Heart right ventricle (tissue), 16 donors: ENCODE measurements at places on chromosomes 1 and 21. TPM values are rescaled to one million over a fixed set of nuclear protein-coding genes. Genes with fewer than 3 reads are reported as not detected.

The RAB3B gene
- not detected for total RNA-seq

The GJB3 gene
- total RNA-seq, result not detected

The AMPD1 gene
- not detected for total RNA-seq

The OR2L13 gene
- total RNA-seq, result not detected

The PIK3CD gene
- 12.1 TPM for total RNA-seq

The GBP3 gene
- total RNA-seq, result 6.2 TPM

The LMNA gene
- 250 TPM for total RNA-seq

The GPR37L1 gene
- total RNA-seq, result 0.04 TPM

The CELSR2 gene
- 6.3 TPM for total RNA-seq

The POU3F1 gene
- total RNA-seq, result not detected

The OR2T29 gene
- not detected for total RNA-seq

The PLEKHG5 gene
- total RNA-seq, result 15.9 TPM

The TMPRSS2 gene
- total RNA-seq, result not detected

The PBX1 gene
- 67.2 TPM for total RNA-seq

The MAN1C1 gene
- 9.7 TPM for total RNA-seq

The TRIM67 gene
- total RNA-seq, result not detected

- no peak for DNase-seq
These were observed 29.9 kb downstream of the PCSK9 start for GRCh38 chr1:55069280-55069679.

GRCh38 chr1:11653101-11653860, 948 bp downstream of the FBXO2 start:
- DNase-seq, result no peak

- DNase-seq, result no peak
These were observed 138.4 kb downstream of the HIVEP3 start for GRCh38 chr1:41780322-41780721.

- no peak for DNase-seq
These were observed 156.8 kb downstream of the NTPCR start for GRCh38 chr1:233107130-233107660.

DNA sequence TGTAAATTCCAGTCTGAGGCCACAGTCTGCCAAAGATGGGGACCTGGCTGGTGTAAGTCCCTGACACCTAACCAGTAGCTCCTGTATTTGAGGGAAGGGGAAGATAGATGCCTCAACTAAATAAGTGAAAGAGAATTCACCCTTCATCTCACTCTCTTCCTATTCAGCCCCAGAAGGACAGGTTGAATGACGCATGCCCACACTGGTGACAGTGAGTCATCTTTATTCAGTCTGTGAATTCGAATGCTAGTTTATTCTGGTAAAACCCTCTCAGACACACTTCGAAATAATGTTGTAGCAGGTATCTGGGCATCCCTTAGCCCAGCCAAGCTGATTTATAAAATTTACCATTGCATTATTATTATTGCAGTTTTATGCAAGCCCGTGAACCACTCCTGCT, 617.0 kb upstream of the PRMT6 start:
- DNase-seq, result no peak

DNA sequence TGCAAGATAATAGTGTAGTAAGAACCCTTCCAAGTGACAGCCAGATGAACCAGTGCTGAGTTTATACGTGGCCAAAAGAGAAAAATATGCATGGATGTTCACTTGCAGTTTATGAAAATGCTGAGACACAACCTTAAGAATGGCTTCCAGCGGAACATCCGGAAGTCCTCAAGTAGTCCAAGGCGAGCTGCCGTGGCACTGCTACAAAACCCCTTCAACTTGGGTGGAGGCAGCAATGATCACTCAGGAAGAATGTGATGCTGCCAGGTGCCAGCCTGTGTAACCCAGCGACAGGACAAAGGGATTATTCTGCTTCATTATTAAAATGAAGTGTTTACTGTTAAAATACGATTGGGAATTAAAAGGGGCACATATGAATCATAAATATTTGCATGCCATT, 179.6 kb downstream of the RUNX1 start:
- no peak for DNase-seq

GRCh38 chr1:94981575-94981973, 54.7 kb upstream of the CNN3 start:
- no peak for DNase-seq

DNA sequence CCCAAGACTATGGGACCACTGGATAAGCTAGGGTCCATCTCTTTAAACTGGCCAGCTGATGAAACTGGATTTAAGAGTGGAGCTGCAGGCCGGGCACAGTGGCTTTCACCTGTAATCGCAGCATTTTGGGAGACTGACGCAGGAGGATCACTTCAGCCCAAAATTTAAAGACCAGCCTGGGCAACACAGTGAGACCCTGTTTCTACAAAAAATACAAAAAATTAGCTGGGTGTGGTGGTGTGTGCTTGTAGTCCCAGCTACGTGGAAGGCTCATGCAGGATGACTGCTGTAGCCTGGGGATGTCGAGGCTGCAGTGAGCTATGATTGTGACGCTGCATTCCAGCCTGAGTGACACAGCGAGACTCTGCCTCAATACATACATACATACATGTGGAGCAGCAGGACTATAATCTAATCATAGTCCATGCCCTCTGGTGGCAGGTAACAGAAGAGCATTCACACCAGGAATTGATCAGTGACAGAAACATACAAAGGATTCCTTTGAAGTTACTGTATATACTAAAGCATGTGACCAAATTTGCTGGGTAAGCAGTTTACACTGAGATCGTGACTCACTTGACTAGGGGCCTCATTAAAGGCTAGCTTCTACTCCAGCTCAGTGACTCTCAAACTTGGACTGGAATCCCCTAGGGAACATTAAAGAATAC, 101.5 kb upstream of the SLFNL1 start:
- DNase-seq, result no peak

GRCh38 chr21:38968887-38969543, 163.3 kb downstream of the ETS2 start:
- DNase-seq, result no peak

DNA sequence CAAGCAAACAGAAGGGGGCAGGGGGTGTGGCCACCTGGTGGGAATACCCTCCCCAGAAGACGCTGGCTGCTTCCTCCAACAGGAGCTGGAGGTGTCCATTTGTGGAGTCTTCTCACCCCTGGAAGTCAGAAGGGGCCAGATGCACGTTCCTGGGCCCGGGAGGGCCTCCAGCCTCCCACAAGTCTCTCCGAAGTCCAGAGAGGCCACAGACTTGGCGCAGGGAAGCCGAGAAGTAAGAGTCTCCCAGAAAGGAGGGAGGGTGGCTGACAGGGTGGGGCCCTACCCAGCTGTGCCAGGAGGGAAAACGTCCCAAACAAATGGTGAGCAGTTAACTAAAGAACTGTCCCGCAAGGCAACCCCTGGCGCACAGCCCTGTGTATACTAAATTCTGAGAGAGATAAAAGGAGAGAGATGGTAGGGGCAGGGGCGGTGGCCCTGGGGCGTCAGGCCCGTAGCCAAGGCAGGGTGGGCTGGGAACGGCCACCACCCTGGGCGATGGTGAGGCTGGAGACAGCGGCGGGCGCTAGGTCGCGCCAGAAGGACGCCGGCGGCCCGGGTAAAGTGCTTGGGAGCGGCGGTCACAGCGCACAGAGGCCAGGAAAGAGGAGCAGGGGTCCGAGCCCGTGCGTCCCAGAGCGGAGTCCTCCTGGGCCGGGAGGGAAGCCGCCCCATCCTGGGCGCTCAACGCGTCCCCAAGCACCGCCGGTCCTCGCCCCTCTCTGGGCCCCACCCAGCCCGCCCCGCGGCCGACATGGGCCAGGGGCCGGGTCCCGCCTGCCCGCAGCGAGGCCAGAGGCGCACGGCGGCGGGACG, 1.2 kb downstream of the CHD5 start:
- DNase-seq, result no peak

DNA sequence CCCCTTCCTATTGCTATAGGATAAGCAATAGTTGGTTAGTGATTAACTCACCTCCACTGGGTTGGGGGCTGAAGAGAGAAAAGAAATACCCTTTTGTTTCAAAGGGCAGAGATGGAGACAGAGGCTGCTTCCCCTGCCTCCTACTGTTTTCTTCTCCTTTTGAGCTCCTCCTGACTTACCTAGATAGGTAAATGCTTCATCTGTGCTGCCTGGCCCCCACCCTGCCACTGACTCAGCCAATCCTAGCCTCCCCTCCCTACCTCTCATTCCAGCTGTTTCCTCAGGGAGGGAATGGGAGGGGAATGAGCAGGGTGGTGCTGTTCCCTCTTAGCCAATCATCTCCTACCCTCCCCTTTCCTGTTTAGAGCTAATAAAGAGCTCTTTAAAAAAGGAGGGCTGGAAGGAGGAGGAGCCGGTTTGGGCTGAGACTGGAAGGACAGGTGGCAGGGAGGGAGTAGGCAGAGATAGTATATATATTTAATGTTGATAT, at the start of gene C1orf116:
Gene C1orf116, minus strand, starts transcription at position 229 of the 490 bp plus-strand sequence. CDS start 5,158 bp downstream, outside the sequence.
- no peak for DNase-seq

DNA sequence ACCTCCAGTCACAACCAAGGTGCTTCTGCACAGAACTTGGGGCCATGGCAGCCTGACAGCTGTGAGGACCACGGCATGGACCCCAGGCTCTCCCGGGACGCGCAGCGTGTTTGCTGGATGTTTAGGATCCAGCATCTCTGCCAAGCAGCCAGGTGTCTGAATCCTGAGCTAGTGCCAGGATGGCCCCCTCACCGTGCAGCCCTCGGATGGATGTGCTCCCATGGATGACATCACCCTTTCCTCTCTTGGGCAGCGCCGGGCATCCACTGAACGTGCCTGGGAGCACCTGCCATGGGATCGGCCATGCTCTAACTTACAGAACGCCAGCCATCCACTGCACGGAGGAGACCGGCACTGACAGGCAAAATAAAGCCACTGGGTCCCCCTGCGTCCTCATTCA, 53.9 kb downstream of the PRDM15 start:
- DNase-seq, result no peak

DNA sequence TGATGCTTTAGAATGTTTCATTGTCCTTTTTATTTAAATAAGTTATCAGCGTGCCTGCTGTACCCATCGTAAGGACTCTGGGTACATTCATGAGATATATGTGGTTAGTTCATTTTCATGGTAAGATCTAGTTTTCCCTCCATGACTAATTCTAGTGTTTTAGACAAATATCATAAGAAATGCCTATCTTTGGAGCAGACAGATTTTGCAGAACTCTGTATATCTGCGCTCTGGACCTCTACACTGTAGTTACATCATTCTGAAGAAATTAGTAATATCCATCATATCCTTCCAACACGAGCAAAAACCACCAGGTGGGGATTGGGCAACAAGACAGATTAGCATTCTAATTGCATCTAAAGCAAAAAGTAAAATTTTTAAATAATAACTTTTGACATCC, 499.2 kb downstream of the SETD4 start:
- DNase-seq, result no peak

DNA sequence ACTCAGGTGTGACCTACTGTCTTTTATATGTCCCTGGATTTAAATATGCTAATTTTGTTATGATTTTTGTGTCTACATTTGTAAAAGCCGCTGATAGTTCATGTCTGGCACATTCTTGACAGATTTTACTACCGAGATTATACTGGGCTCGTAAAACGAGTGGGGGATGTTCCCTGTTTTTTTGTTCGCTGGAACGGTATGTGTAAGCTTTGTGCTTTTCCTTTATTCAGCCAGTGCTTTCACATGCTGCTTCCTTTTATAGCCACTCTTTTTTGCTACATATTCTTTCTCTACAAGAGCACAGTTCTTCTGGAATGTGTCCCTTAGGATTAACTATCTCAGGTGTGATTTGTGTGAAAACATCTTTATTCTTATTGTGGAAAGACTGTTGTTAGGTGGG, 46.6 kb downstream of the ADARB1 start:
- no peak for DNase-seq

DNA sequence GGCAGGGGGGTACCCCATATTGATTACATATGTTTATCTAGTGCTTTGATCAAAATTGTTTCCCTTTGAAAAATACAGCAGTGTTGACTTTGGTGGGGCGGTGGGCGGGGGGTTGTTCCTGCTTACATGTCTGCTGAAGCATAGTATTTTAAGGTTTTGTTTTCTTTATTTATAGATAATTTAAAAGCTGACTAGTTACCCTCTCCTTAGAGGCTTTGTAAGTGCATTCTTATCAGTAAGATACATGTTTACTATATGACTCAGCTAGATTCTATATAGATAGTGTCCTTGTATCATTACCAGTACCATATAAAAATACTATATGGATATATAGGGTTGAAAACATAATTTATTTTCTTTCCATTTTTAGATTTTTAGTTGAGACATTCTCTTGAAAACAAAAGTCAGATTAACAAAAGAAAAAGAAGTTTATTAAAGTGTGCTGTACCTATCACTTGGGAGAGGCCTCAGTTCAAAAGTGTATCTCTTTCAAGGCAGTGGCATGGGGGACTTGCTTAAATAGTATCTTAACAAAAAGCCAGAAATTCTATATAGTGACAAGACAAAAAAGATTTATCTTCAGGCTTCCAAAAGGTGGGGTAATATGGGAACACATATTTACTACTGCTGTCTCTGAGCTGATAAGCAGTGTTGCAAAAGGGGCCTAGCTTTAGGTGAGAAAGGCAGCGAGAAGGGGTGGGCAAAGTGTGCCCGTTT, 79.0 kb downstream of the HS2ST1 start:
- no peak for DNase-seq

- no peak for DNase-seq
These were observed 22.9 kb downstream of the DDX20 start for GRCh38 chr1:111778541-111779051.

- DNase-seq, result no peak
These were observed 2.8 kb downstream of the RPS8 start for GRCh38 chr1:44777969-44778635.

GRCh38 chr1:102834688-102835320, 273.5 kb downstream of the COL11A1 start:
- DNase-seq, result no peak

- no peak for DNase-seq
These were observed 16.0 kb downstream of the CYYR1 start for GRCh38 chr21:26557106-26557505.

- DNase-seq, result peak; percentile 50
These were observed 36.0 kb downstream of the GPR3 start for GRCh38 chr1:27428316-27429028.

GRCh38 chr1:246292571-246292970, 214.5 kb downstream of the SMYD3 start:
- DNase-seq, result no peak

DNA sequence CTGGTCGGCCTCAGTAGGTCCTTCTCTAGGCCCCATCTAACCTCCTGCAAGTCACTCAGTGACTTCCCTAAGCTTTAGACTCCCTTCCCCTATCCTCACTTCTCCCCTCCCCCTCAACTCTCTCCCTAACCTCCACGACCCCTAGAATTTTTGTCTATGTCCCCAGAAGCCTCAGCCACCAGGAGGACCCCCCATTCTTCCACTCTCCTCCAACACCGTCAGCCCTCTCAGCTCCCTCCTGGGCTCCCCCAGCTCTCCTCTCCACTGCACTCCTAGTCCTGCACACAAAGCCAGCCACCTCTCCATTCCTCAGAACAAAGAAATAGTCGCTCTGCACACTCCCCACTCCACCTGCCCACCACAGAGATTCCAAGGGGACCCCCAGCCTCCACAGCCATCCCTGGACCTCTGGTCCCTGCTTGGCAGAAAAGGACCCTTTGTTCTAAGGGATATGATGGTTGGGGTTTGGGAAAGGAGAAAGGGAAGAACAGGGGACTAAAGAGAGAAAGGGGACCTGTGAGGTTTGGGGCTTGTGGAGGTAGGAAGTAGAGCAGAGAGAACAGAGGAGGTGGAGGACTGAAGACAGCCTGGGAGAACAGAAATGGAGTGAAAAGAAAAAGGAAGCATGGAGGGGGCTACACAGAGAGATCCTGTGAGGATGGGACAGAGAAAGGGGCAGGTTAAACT, 2.8 kb downstream of the ARHGEF2 start:
- DNase-seq, result no peak

- DNase-seq, result no peak
These were observed 85.5 kb downstream of the NGF start for GRCh38 chr1:115252585-115252984.

GRCh38 chr1:243927381-243927780, 77.3 kb upstream of the AKT3 start:
- DNase-seq, result no peak
